ENCODE measurements at places on chromosomes 12 and 14.

GRCh38 chr14:101966742-101967141 is 2.4 kb downstream of the DYNC1H1 start:
- DNase-seq, result no peak

DNA sequence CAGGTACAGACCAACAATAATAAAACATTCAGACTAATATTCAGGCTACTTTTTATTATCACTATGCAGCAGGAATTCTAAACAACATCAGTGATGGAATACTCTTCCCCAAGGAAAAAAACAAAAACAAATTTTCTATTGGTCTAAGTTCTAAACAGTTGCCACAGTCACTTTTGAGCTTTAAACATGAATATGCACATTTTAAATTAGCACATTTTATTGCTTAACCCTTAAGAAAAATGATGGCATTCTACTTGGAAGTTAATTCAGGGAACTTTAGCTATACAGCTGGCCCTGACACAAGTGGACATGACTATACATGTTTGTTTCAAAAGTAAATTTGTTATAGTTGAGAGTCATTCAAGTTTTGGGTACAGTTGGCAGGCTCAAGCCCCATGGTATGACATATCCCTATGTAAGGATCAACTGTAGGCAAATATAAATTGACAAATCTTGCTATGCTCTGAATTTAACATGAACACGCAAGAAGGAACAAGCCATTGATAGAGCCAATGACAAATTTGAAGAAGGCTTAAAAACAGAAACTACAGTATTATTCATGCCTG is 224.3 kb upstream of the AMIGO2 start:
- no peak for DNase-seq

DNA sequence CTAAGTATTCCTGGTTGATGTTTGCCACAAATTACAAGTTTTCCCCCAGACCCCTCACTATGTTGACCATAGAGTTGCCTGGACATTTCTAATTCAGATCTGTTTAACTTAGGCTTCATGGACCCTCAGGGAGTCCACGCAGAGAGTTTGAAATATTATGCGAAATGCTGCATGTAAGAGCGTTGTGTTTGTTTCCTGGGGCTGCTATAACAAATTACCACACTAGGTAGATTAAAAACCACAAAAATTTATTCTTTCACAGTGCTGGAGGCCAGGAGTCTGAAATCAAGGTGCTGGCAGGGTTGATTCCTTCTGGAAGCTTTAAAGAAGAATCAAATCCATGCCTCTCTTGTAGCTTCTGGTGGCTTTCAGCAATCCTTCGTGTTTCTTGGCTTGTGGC is 177.9 kb upstream of the KITLG start:
- no peak for DNase-seq

DNA sequence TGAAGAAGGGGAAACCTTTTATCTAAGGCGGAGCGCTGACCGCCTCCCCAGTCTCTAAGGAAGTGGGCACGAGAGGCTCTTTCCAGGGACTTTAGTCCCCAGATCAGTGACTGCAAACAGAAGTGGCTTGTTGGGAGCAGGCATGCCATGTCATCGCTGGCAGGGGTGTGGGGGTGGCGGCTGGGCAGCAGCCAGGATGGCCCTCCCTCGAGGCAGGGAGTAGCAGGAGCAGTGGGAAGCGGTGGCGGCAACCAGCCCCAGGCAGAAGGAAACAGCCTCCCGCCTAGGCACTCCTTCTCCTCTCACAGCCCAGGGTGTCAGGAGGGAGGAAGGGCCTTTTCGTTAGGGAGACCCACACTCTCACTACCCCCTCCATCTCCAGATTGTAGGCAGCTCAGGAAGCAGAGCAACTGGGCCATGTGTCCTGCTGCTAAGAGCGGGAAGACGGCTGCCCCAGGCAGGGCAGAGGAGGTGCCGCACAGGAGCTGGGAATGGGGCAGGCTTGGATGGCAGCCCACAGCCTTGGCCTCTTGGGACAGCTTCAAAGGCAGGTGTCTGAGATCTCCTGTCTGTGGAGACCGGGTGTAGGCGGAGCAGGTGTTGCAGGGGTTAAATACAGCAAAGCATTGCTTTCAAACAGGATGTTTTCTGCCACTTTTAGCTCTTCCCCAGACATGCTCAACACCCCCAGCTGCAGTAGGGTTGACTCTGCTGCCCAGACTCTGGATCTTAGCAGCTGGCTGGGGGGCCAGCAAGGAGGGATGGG is 21.8 kb downstream of the VDR start:
- DNase-seq, result peak; percentile 78

- no peak for DNase-seq
Measured at GRCh38 chr14:52042371-52043289, 26.2 kb downstream of the NID2 start.

DNA sequence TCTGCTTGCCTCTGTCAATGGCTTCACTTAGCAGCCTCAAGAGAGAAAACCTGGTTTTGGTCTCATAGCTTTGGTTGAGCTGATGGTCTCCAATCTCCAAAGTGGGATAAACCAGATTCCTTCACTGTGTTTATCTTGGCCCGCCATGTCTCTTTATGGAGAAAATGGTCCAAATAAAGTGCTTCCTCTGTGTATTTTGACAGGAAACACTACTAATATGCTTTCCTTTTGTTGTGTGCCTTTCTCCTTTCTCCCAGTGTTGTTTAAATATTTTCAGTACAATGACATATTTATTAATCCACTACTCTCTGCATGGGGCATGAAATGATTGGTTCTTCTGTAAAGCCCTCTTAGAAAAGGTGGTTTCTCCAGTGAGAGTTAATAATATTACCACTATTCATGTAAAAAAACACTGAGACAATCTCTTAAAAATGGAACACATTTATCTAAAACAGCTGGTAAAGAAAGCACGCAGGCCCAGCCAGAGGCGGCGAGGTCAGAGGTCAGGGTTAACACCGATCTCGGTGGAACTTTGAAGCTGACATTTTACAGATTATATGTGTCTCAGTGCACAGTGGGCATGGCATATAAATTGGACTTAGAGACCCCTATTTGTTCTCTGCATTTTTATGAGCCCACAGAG is 24.2 kb downstream of the TMEM30B start:
- DNase-seq, result no peak

GRCh38 chr12:96294831-96295230 is 100.7 kb downstream of the ELK3 start:
- DNase-seq, result no peak

- DNase-seq, result no peak
Measured at GRCh38 chr14:101834800-101835547, 73.5 kb downstream of the PPP2R5C start.

DNA sequence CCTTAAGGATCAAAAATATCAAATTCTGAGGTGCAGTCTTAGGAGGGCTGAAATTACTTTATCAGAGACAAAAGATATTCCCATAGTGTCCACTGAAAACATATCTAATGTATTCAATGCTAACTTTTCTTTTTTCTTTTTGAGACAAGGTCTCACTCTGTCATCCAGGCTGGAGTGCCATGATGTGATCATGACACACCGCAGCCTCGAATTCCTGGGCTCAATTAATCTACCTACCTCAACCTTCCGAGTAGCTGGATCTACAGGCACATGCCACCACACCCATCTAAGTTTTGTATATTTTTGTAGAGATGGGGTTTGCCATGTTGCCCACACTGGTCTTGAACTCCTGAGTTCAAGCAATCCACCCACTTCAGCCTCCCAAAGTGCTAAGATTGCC is 68.3 kb downstream of the ZC3H14 start:
- no peak for DNase-seq

GRCh38 chr14:24113801-24114531 is 611 bp upstream of the DCAF11 start:
- DNase-seq, result peak; percentile 94

DNA sequence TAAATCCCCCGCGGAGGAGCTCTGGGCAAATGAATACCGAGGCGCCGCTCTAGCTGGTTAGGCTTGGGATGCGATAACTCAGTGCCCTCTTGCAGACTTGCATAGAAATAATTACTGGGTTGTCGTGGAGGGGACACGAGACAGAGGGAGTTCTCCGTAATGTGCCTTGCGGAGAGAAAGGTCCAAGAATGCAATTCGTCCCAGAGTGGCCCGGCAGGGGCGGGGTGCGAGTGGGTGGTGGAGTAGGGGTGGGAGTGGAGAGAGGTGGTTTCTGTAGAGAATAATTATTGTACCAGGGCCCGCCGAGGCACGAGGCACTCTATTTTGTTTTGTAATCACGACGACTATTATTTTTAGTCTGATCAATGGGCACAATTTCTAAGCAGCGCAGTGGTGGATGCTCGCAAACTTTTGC is 2.5 kb upstream of the TBX5 start:
- DNase-seq, result no peak

- no peak for DNase-seq
Measured at GRCh38 chr14:95240859-95241813, 78.6 kb downstream of the CLMN start.

DNA sequence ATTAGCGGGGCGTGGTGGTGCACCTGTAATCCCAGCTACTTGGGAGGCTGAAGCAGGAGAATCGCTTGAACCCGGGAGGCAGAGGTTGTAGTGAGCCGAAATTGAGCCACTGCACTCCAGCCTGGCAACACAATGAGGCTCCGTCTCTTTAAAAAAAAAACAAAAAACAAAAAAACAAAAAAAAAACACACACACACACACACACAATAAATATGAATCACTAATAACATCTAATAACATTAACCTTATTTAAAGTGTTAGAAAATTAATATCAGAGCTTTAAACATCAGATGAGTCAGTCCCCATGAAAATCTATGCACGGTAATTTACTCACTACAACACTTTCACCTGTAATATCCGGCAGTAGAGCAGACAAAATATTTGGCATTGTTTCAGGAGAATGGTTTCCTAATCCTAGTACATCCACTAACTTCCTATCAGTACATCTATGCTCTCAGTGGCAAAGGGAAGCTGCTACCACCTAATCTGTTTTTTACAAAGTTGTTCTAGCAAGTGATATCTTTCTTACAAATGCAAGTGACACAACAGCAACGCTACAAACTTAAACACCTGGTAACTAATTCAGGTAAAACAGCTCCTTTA is 36.2 kb downstream of the MED13L start:
- DNase-seq, result no peak

- no peak for DNase-seq
Measured at GRCh38 chr12:14951851-14952250, 9.6 kb downstream of the ARHGDIB start.

- DNase-seq, result peak; percentile 8
Measured at GRCh38 chr14:100873096-100873482, 30.4 kb downstream of the RTL1 start.

GRCh38 chr12:6735448-6736191 is 11.8 kb downstream of the COPS7A start:
- DNase-seq, result peak; percentile 75

DNA sequence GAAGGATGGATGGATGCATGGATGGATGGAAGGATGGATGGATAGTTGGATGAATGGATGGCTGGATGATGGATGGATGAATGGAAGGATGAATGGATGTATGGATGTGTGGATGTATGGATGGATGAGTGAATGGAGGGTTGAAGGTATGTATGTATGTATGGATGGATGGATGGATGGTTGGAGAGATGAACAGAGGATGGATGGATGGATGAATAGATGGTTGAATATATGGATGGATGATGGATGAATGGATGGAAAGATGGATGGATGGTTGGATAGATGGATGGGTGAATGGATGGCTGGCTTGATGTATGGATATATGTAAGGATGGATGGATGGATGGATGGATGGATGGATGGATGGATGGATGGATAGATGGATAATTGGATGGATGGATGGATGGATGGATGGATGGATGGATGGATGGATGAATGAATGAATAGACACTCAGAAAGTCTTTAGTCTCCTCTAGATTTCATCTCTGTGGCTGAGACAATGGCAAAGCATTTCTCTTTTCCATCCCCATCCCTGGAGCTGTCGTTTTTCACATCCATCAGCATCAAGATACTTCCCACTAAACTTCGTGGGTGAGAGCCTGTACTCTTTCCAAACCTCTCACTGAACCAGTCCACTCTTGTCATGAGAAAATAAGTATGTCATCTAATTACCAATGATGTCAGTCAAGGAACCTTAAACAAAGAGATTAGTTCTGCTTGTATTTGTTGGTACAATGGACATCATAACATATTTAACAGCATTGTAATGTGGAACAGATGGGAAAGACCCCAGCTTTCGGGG is 74.8 kb upstream of the CLMN start:
- DNase-seq, result no peak

DNA sequence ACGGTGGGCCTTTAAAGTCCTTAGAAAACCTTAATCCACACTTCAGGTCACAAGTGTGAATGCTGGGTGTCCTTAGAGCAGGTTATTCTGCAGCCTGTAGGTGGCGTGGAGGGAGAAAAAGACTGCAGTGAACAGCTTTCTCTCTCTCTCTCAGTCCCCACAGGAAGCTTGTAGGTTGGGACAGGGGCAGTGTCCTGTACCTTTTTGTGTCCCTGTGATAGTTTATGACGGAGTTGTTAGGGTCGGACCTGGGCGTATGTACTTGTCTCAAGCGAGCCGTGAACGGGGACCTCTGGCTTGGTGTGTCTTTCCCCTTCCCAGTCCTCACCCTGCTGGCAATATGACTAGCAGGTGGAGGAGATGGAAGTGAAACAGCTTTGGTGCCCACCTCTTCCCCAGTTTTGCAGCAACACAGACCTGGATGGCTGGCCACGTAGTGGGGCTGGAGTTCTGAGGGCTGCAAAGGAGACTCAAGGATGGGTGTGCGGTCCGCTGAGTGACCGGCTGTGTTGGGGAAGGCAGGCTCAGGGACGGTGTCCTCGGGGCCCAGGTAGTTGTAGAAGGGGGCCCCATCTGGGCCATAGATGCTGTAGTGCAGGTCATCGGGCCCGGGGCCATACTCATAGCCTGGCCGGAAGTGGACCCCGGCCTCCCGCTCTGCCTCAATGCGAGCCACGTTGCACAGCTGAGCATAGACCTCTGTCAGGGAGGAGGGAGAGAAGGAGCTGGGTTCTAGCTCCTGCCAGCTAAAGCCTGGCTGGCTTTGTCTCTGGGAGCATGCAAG is 8.9 kb downstream of the ISCA2 start:
- DNase-seq, result peak; percentile 37

DNA sequence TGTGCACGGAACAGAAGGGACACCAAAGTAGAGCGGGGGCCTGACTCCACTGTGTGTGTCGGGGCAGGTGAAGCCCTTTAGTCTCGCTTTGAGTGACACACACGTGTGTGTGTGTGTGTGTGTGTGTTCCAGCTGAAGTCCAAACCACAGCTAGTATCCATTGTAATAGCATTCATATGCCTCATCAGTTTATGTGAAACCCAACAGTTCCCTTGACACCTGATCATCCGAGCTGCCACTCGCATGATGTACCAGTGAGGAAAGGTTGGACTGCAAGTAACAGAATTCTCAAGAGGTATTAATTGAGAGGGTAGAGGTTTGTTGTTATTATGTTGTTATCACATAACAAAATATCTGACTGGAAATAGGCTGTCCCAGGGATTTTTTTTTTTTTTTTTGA is 16.4 kb downstream of the CCDC63 start:
- DNase-seq, result no peak

GRCh38 chr12:113290506-113290905 is 44.4 kb downstream of the SLC8B1 start:
- DNase-seq, result no peak

GRCh38 chr14:72970058-72970630 is 43.9 kb downstream of the DCAF4 start:
- no peak for DNase-seq

DNA sequence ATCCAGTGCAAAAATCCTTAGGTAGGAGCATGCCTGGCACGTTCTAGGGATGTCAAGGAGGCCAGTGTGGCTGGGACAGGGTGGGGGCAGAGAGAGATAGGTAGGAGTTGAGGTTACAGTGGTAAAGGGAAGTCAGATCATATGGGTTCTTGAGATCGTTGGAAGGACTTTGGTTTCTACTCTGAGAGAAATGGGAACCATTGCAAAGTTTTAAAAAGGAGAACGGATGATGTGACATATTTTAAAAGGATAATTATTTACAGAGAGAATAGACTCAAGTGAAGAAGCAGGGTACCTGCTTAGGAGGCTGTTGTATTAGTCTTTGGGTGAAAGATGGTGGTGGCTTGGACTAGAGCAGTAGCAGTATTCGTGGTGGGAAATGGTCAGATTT is 47.6 kb upstream of the ATP2B1 start:
- peak; percentile 33 for DNase-seq

All from suppressor macrophage treated with lipopolysaccharide for 1 hour (primary cell).